ENCODE measurements at places on chromosomes 7 and 10.

GRCh38 chr7:23426876-23427275 lies 43.4 kb downstream of the IGF2BP3 start:
- no peak for DNase-seq

DNA sequence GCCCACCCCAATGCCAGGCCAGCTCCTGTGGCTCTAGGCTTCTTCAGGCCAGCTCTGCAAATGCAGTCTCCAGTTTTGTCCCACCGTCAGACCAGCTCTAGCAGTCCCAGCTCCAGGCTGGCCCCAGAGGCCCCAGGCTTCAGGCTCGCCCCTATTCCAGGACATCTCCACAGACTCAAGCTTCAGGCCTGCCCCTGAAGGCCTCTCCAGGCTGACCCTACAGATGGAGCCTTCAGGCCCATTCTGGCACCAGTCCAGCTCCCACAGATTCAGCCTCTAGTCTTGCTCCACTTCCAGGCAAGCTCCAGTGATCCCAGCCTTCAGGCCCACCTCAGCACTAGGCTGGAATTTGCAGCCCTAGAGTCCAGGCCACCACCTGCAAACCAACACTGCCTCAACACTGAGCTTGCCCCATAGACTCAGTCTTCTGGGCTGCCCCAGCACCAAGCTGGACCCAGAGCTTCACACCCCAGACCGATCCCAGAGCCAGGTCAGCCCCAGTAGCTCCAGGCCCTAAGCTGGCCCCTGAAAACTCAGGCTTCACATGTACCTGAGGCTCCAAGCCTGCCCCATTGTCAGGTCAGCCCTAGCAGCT lies 170.2 kb downstream of the ITGB1 start:
- no peak for DNase-seq

- no peak for DNase-seq
These were observed 27.8 kb upstream of the INHBA start for GRCh38 chr7:41730668-41731067.

- DNase-seq: no peak
These were observed 56.3 kb upstream of the CAMK2B start for GRCh38 chr7:44381494-44382220.

- DNase-seq: no peak
These were observed 208.2 kb upstream of the INHBA start for GRCh38 chr7:41910940-41911600.

- no peak for DNase-seq
These were observed 77.7 kb downstream of the CELF2 start for GRCh38 chr10:11095374-11095801.

DNA sequence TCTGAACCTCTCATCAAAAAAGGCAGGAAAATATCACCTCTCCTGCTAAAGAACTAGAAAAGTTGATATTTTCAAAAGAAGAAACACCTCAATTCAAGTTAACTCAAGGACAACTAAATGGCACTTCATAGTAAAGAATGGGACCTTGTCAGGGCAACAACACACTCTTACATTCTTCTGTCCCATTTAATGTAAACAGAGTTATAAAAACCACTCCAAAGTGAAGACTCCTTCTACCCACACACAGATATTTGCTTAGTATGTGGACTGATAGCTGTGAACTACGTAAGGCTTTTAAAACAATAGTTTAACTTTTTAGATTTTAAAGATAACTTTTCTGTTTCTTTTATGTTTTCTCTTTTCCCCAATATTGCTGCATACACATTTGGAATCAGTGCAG lies 118.3 kb downstream of the ZNF37A start:
- no peak for DNase-seq

GRCh38 chr7:110669410-110669809 lies 421.5 kb upstream of the LRRN3 start:
- DNase-seq: no peak

DNA sequence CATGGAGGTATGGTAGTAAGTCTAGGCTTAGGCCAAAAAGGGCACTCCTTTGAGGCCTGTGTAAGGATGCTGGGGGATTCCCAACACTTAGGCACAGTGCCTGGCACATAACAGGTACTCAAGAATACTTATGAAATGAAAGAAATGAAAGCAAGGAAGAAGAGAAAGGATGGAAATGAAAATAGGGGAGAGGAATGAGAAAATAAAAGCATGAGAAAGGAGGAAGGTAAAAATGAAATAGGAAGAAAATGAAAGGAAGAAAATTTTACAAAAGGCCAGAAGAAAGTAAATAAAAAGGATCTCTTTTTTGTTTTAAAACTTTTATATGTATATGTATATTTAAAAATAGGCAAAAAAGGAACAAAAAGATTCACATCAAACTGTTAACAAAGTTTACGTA lies 146.3 kb downstream of the SKAP2 start:
- no peak for DNase-seq

DNA sequence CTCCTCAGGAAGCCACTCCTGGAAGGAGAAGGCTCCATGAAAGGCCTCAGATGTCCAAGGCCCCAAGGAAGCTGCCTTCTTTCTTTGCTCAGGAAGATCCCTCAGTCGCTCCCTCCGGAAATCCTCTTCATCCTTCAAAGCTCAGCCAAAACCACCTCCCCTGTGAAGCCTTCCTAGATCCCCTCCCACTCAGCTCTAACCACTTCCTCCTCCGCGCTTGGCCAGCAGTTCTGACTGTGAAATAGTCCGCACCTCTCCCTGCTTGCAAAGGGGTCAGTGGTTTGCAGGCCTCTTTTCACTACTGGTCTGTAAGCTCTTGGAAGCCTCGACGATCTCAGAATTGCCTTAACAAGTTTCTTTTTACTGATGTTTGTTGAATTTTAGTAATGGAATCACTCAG lies 23.9 kb downstream of the PYROXD2 start:
- DNase-seq: no peak

DNA sequence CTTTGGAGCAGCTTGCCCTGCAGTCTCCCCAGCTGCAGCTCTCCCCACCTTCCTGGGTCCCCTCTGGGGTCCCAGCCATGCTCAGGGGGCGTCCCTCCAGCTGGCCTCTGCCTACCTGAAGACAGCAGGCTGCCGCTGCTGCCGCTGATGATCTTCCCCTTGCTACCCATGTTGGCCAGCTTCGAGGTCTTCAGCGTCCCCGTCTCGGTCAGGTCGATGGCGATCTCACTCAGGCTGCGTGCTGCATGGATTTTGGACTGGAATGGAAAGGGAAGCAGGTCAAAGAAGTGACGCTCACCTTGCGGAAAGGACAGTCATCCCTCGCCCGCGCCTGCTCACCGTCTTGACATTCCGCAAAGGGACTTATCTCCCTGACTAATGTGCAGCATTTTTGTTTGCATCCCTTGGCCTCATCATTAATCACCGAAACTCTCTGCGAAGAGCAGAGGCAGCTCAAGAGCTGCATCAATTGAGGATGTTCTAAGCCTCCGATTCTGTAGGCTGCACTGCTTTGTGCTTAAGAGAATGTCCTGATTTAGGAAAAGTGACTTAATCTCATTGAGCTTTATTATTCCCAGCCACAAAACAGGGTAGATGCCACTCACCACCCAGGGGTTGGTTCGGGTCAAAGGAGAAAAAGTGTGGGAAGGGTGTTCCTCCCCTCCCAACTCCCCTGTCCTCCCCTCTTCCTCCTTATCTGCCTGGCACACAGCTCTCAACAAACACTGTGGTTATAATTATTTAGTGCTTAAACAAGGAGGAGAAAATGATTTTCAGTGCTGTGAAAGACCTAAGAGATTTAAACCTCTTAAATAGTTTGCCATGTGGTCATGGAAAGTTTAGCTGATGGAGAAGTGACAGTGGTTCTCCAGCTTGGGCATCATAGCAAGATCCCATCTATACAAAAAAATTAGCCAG lies 107.3 kb downstream of the PRPF18 start:
- no peak for DNase-seq

- no peak for DNase-seq
These were observed 39.3 kb downstream of the CALD1 start for GRCh38 chr7:134818613-134819345.

DNA sequence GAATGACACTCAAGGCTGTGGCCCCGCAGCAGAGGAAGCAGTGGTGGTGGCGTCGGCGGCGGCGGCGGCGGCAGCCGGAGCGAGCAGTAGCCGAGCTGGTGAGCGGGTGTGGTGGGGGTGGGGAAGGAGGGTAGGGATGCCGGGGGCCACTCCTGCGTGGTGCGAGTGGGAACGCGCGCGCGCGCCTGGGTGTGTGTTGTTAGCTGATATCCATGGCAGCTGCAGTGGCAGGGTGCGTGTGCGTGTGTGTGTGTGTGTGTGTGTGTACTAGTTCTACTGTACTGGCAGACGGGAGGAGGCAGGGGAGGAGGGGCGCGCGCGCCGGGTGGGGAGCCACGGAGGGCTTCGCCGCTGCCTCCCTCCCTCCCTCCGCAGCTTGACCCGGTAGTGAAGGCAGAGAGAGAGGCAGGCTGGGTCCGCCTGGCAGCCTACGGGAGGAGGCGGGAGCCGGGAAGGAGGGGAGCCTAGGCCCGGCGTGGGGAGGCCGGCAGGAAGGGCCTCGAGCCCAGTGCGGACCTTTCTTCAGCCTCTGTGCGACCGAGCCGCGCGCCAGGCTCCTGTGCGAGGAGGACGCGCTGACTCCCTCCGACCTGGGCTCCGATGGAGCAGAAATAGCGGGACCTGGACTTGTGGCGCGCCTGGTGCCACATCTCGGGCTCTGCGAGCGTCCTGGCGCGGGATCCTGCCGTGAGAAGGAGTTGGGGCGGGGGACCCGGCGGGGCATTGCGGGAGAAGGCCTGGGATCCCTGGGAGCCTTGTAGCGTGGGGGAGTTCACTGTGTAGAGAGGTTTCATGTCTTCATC lies at the start of gene MAGI2:
TSS of gene MAGI2 (minus strand) at position 110 of the 803 bp plus-strand sequence. CDS start 347 bp downstream, outside the sequence.
- no peak for DNase-seq

DNA sequence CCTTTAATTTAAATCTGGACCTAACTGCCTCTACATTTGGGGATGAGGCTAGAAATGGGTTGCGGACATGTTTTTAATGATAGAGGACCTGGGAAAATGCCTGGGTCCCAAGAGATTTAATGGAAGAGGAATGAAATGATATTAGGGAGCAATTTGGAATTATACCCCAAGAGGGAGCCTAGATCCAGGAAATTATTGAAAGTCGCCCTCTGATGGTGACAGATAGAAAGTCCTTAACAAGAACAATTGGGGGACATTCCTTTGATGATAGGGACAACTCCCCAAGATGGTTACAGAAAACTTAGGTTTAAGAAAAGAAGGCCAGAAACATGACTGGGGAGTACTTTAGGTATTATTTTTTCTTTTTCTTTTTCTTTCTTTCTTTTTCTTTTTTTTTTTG lies 9.5 kb upstream of the TSGA13 start:
- no peak for DNase-seq

DNA sequence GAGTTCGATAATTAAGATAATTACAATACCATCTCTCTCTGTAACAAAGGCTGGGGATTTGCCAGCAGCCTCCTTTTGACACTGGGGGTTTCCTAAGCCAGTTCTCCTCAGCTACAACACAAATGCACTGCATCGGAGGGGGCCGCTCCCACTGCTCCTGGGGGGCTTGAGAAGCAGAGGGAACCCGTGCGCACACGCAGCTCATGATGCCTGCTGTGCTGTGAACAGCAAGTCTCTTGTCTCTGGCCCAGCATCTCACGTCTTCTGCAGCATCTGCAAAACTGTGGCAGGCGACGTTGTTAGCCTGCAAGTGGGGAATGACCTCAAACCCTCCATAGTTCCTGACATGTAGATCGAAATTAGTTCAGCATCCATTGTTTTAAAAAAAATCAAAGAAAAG lies 5.5 kb downstream of the VIPR2 start:
- DNase-seq: no peak

DNA sequence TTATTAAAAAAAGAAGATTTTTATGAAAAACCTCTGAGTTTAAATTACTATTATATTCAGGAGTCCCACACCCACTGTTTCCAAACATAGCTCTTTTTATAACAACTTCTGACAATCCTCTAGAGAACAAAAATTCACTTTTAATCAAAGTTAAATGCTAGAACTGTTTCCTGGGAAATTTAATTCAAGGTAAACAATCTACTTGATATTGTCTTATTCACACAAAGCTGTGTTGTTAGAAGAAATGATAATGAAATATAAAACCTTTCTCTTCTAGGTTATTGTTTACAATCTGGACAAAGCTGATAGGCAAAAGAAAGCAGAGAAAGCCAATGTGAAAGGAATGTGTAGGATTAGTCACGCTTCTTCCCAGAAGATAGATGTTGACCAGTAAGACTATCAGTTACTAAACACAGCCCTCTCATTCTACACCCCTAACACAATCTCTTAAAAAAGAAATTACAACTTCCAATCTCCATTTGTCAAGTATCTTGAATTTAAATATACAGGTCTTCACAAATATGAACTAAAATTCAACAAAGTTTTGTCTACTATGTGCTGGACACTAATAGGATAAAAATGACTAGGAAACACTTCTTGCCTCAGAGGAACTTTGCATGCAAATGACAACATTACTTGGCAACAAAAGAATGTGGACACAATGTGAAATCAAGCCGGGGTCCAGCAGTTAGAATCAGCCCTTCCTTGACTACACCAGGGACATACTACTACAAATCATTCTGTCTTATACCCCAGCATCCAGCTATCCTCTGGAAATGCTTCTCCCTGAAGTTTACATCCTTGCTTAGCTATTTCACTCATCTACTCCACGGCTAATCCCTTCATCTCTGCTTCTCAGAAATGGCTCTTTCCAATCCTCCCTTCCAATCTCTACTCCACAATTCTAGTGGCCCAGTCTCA lies 123.7 kb downstream of the IMMP2L start:
- DNase-seq: no peak

DNA sequence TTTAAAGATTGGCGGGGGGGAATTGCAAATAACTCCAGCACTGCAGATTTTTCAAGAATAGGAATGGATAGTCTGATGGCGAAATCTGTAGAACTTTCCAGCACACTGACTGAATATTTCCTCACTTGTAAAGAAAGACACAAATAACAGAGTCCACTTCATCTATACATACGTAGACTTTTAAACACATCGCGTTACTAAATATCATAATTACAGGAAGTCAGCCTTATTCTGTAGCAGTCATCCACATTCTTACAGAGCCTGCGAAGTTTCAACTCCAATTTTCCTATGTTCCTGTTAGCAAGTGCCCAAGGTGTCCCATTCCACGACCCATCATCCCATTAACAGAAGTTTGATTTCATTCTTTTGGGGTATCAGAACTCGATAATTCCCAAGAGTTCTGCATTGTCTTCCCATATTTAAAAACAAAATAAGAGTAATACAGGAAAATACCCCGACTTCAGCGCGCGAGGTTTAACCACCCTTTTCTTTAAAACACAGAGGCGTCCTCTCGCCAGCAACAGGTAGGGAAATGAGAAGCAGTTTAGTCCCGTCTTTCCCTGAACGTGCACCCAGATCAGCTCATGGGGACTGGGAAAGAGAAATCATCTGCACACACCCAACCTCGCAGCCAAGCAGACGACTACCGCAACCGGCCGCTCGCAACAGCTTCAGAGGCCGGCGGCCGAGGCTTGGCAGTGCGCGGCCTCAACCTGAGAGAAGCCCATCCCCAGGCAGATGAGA lies 880 bp downstream of the HERC4 start:
- DNase-seq: no peak

DNA sequence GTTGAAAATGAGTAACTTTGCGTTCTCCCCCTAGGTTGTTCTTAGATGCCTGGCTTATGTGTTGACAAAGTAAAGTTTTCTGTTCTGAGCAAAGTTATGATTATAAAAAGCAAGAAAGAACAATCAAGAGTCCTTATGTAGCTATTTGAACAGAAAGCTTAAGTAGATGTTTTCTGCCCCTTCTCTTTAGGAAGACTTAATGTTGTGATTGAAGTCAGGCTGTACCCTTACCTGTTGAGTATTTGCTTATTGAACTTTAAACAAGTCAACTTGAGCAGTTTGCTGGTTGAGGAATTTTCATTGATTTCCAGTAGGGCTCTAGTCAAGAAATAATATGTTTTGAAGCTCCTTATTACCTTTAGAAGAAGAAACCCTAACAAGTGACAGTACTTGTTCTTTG lies 33.9 kb upstream of the VDAC2 start:
- no peak for DNase-seq

GRCh38 chr7:104550362-104550761 lies 222.0 kb downstream of the LHFPL3 start:
- no peak for DNase-seq

- no peak for DNase-seq
These were observed 47.2 kb downstream of the ANKIB1 start for GRCh38 chr7:92292981-92293380.

Measured in activated naive CD4-positive, alpha-beta T cell (primary cell).